ENCODE measurements at places on chromosomes 7 and 10.

DNA sequence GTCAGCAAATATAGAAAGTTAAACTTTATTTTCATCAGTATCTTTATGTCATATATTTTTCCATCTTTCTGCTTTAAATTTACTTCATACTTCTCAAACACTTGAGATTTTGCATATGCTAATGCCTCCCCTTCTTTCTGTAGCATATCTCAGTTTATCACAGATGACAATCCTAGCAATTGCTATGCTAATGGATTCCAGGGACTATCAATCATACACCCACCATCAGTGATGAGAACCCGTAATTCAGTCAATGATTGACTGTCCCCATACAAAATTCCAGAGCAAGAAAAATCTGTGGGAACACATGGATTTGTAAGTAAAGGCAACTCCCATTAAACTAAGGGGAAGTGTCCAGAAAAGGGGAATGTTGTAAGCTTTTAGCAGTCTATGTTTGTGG lies 432.4 kb upstream of the SEMA3D start:
- DNase-seq: no peak

DNA sequence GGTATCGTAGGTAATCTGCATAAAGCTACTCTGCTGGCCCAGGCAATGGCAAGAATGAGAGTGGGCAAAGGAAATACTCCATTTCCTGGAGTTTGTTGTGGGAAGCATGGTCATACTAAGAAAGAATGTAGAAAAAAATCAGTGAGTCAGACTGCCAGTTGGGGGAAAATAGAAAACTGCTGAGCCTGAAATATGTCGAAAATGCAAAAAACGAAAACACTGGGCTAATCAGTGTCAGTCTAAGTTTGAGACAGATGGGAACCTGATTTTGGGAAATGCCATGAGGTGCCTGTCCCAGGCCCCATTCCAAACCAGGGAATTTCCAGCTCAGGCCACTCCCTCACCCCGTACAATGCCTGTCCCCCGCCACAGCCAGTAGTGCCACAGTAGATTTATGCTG lies 150.0 kb downstream of the ZNF33B start:
- no peak for DNase-seq

GRCh38 chr7:90078921-90079320 lies 75.3 kb upstream of the STEAP1 start:
- no peak for DNase-seq

DNA sequence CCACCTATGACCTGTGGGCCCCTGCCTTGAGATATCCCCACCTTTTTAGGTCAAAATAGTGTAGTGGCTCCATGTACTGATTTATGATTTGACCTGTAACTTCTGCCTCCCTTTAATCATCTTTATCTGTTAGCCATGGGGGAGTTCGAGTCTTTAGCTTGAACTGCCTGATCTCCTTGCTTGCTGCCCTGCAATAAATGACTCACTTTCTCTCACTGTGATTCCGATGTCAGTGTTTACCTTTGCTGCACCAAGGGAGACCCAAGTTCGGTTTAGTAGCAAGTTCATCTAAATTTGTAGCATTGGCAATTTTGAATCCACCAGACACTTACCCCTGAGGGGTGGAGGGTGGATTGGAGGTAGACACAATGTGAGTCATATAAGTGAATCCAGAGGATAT lies 814.6 kb upstream of the AUTS2 start:
- DNase-seq: no peak

DNA sequence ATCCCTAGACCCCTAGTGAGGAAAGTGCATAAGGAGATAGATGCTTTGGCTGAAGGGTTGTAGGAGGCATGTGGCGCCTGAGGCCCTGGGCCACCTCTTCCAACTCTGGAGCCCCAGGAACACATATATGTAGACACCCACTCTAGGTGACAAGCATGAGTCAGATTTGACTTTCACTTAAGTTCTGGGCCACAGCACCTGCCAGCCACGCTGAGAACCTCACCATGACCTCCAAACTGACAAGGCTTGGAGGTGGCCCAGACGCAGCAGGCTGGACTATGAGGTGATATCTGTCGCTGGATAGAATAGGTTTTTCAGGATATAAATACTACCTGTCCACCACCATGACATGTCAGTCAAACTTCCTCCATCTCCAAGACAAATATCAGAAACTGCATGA lies 894.0 kb upstream of the ZNF722 start:
- no peak for DNase-seq

Measured in T-cell (primary cell).